CD8-positive, alpha-beta memory T cell (primary cell): ENCODE measurements at places on chromosomes 16 and 17. TPM values are rescaled to one million over a fixed set of nuclear protein-coding genes. Genes with fewer than 3 reads are reported as not detected.
A peak's percentile ranks its signal among the peaks of the same experiment; 100 is the strongest.

DNA sequence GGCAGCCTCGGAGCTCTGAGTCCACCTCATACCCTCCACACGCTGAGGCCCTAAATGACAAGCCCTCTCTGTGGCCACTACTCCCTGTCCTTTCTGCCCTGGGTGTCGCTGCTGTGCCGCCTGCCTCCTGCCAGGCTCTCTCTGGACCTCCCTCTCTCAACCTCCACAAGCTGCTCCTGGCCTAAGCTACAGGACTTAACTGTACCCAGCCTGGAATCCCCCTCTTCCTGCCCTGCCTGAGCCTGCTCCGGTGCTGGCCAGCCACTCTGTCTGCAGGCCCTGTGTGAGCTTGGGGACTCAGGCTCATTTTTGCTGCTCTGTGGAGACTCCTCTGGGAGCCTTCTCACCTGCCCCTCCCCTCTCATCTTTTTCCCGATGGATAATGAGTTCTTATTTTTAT lies 21.5 kb downstream of the IFT140 start:
- H3K36me3 ChIP-seq: no peaks in the 10 kb centered on the region
- no peak for DNase-seq
- H3K27ac ChIP-seq: no peak overlapping the region
- H3K27me3 ChIP-seq: no peaks in the 10 kb centered on the region

DNA sequence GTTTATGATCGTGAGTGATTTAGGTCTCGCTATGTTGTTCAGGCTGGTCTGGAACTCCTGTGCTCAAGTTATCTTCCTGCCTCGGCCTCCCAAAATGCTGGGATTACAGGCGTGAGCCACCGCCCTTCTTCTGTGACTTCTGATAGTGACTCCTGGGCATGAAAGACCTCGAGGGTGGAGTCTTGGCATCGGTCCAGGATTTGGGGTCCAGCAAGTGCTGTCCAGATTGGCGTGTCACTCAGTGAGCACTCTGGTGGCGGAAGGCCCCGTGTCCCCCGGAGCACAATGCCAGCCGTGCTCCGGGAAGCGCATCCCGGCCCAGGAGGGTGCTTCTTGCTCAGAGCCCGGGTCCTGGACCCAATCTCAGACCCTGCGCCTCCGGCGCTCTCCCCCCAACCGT lies 6.8 kb downstream of the OR1F1 start:
- no peak overlapping the region for H3K4me3 ChIP-seq
- no peak overlapping the region for H3K27ac ChIP-seq
- no peaks in the 10 kb centered on the region for H3K36me3 ChIP-seq
- peaks cover 56% of the 10 kb centered on the region for H3K27me3 ChIP-seq
- DNase-seq: no peak

- no peak overlapping the region for H3K27ac ChIP-seq
- H3K27me3 ChIP-seq: no peaks in the 10 kb centered on the region
- H3K36me3 ChIP-seq: peaks cover 9% of the 10 kb centered on the region
- no peak overlapping the region for H3K4me3 ChIP-seq
These were observed 12.1 kb downstream of the ZDHHC7 start for GRCh38 chr16:84999200-84999599.

DNA sequence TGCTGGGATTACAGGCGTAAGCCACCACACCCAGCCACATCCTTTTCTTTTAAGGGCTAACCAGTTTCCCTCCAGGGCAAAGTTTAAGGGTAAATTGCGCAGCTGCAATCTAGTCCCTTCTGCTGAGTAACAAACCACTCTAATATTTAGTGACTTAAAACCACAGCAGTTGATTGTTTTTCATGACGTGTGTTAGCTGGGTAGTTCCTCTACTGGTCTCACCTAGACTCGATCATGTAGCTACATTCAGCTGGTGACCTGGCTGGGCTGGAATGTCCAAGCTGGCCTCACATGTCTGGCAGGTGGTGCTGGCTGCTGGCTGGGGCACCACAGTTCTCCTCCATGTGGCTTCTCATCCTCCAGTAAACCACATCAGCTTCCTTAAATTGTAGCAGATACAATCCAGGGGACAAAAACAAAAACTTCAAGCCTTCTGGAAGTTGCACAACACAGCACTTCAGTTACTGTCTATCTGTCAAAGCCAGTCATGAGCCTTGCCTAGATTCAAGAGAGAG lies 75.5 kb downstream of the GPRC5B start:
- no peak overlapping the region for H3K4me3 ChIP-seq
- no peak overlapping the region for H3K27ac ChIP-seq
- peaks cover 13% of the 10 kb centered on the region for H3K4me1 ChIP-seq
- DNase-seq: no peak
- H3K36me3 ChIP-seq: no peaks in the 10 kb centered on the region

DNA sequence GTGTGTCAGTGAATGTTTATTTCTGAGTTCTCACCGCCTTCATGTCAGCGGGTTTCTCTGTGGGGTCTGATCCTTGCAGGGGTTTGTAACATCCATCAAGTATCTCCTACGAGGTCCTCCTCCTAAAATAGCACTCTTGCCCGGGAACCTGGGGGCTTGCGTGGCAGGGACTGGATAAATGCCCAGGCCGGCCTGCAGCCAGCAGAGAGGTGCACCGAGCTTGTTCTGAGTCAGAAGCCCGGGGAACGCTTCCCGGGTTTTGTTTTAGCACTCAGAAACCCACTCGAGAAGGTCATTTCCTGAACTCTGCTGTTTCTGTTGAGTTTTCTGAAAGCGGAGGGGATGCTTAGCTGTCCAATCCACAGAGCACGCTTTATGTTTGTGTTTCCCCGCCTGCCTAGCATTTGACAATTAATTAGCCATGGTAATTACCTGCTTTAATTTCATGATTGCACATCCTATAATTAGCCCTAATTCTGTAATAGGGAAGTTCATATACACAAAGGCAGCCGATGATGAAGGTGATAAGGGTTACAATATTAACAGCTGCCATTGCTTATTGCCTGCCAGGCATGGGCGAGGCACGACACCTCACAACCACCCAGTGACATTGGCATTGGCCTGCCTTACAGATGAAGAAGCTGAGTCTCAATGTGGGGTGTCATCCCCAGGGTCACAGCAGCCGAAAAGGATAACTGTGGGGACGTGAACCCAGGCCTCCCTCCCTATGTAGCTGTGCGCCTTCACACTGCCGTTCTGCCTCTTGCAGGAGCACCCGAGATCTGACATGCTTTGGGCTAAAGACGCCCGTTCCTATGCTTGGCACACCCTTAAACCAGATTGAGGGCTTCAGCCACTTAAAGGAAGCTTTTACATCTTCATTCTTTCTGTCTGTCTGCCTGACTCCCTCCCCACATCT lies 333.1 kb downstream of the CPPED1 start:
- H3K36me3 ChIP-seq: no peaks in the 10 kb centered on the region
- no peak overlapping the region for H3K4me3 ChIP-seq
- no peak overlapping the region for H3K27ac ChIP-seq
- no peaks in the 10 kb centered on the region for H3K4me1 ChIP-seq
- DNase-seq: no peak
- H3K27me3 ChIP-seq: no peaks in the 10 kb centered on the region

DNA sequence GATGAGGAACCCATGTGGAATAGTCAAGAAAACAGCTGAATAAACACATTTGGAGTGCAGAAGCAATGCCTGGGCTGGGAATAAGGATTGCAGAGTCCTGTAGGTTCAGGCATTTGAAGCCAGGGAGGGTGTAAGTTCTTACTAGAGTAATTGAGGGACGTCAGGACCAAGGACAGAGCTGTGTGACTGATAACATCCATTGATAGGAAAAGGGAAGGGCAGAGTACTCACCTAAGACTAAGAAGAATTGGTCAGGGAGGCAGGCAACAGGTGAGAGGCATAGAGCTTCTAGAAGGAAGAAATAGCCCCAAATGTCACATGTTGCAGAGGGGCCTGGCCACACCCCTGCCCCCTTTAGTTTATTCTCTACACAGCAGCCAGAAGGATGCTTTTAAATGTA lies 79.8 kb upstream of the TMEM132E start:
- peaks cover 6% of the 10 kb centered on the region for H3K27me3 ChIP-seq
- no peak overlapping the region for H3K27ac ChIP-seq
- no peaks in the 10 kb centered on the region for H3K4me1 ChIP-seq
- no peak overlapping the region for H3K4me3 ChIP-seq
- no peak for DNase-seq

DNA sequence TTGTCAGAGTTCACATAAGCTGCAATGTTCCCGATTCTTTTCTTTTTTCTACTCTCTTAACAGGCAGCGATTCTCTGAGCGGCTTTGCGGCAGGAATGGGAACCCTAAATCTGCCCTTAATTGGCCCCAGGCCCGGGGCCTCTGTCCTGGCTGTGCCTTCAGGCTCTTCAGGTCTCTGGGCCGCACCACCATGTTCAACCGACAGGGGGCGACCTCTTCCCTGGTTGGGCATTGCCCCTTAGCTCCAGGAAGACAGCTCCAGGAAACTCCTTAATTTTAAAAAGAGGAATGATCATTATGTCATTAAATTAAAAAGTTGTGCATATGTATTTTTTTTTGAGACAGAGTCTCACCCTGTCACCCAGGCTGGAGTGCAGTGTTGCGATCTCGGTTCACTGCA lies 20.3 kb downstream of the CACNG5 start:
- H3K4me1 ChIP-seq: no peaks in the 10 kb centered on the region
- no peaks in the 10 kb centered on the region for H3K27me3 ChIP-seq
- DNase-seq: peak; percentile 13
- H3K27ac ChIP-seq: no peak overlapping the region

- DNase-seq: peak; percentile 92
- H3K4me3 ChIP-seq: peak overlapping the region; percentile 33
- H3K27me3 ChIP-seq: no peaks in the 10 kb centered on the region
- no peaks in the 10 kb centered on the region for H3K36me3 ChIP-seq
- peaks cover 64% of the 10 kb centered on the region for H3K4me1 ChIP-seq
- peak overlapping the region; percentile 70 for H3K27ac ChIP-seq
These were observed 1.6 kb upstream of the N4BP1 start for GRCh38 chr16:48611329-48612137.

DNA sequence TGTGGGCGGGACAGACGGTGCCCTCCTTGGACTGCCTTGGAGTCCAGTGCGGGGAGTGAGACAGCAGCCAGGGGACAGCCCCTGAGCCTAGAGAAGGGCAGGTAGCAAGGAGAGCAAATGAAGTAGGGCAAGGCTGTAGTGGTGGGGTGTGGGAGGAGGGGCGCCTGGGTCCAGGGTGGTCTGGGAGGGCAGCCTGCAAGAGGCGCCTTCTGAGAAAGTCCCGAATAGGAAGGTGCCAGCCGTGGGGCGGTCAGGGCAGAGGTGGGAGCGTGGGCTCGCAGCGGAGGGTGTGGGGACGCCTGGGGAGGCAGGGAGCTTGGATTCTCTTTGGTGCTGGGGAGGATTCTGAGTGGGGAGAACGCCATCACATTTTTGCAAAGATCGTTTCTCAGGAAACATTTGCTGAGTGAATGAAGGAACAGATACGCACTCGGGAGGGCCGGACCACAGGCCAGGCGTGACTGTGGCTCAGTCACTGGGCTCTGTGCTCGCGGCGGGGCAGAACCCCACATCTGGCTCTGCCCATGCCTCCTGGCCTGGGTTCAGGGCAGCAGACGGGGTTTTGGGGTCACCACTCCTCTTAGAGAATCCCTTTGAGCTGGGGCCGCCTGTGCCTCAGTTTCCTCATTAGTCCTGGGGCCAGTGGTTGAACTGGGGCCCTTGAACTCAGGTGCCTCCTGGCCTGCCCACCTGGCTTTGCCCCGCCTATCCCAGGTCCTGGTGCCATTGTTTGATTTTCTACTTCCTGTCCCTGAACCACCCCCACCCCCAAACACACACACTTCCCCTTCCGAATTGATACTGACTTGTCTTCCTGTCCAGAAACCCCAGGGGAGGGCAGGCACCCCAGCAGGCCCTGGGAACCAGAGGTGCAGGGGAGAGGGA lies 4.2 kb downstream of the SNN start:
- H3K27me3 ChIP-seq: no peaks in the 10 kb centered on the region
- peaks cover 49% of the 10 kb centered on the region for H3K4me1 ChIP-seq
- H3K27ac ChIP-seq: no peak overlapping the region
- peak overlapping the region; percentile 39 for H3K4me3 ChIP-seq
- no peak for DNase-seq

GRCh38 chr16:72876981-72877373 lies 171.0 kb downstream of the ZFHX3 start:
- no peaks in the 10 kb centered on the region for H3K36me3 ChIP-seq
- DNase-seq: no peak
- no peaks in the 10 kb centered on the region for H3K27me3 ChIP-seq
- no peaks in the 10 kb centered on the region for H3K4me1 ChIP-seq
- H3K4me3 ChIP-seq: no peak overlapping the region

DNA sequence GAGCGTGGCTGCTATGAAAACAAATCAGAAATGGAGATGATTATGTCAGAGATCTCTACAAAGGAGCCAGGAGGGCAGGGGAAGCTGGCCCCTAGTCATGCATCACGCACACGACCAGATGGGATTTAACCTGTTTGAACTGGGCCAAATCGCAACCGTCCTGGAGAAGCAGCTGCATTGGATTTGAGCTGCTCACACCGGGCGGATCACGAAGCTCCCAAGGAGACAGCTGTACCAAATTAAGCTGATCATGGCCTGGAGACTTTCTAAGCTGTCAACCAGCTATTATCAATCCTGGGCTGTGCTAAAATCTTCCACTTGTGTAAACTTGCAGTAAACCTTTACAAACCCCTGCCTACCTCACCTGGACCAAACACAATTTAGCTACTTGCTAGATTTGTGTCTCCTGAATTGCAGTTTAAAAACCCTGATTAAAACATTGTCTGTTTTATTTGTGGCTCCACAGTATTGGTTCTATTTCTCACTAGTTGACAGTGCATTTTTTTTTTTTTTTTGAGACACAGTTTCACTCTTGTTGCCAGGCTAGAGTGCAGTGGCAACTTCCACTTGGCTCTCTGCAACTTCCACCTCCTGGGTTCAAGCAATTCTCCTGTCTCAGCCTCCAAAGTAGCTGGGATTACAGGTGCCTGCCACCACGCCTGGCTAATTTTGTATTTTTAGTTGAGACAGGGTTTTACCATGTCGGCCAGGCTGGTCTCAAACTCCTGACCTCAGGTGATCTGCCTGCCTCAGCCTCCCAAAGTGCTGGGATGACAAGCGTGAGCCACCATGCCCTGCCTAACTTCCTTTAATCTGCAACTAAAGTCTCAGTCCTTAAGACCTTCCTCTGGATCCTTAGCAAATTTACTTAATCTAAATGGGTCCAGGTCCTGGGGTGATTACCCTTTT lies 98.3 kb upstream of the GRIN2A start:
- H3K4me3 ChIP-seq: no peak overlapping the region
- no peak overlapping the region for H3K27ac ChIP-seq
- DNase-seq: no peak

GRCh38 chr17:2292100-2292499 lies 11.5 kb downstream of the SMG6 start:
- peaks cover 58% of the 10 kb centered on the region for H3K36me3 ChIP-seq
- DNase-seq: no peak
- H3K4me1 ChIP-seq: peaks cover 5% of the 10 kb centered on the region
- H3K27me3 ChIP-seq: no peaks in the 10 kb centered on the region

- no peaks in the 10 kb centered on the region for H3K4me1 ChIP-seq
- H3K4me3 ChIP-seq: no peak overlapping the region
- H3K36me3 ChIP-seq: no peaks in the 10 kb centered on the region
- H3K27ac ChIP-seq: no peak overlapping the region
These were observed 22.9 kb downstream of the RBFOX3 start for GRCh38 chr17:79587945-79588344.

Gene NUDT21
- 334 TPM for total RNA-seq

Gene SDR42E2
- not detected for total RNA-seq

Gene ABI3
- 48.5 TPM for total RNA-seq

Gene SHISA6
- not detected for total RNA-seq

Gene RND2
- 0.04 TPM for total RNA-seq

Gene ABCC12
- not detected for total RNA-seq
